ENCODE measurements at places on chromosomes 3 and 15.
A peak's percentile ranks its signal among the peaks of the same experiment; 100 is the strongest.

DNA sequence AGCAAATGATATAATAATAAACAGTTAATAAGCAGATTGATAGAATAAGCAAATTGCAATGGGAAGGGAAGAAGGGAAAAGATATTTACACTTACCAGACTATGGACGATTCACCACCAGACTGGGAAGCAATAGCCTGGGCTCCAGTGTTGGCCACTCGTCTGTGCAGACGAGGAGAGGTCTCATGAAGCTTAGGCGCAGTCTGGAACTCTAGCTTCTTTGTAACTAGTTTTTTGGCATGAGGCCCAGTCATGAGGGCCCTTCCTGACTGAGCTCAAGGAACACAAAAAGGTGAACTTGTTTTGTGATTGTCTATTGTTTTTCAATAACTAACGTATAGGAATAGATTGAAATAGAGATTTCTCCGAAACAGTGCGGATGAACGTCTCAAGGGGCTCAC lies 63.3 kb upstream of the GATM start:
- H3K36me3 ChIP-seq: no peaks in the 10 kb centered on the region
- no peak overlapping the region for H3K27ac ChIP-seq
- no peaks in the 10 kb centered on the region for H3K27me3 ChIP-seq

DNA sequence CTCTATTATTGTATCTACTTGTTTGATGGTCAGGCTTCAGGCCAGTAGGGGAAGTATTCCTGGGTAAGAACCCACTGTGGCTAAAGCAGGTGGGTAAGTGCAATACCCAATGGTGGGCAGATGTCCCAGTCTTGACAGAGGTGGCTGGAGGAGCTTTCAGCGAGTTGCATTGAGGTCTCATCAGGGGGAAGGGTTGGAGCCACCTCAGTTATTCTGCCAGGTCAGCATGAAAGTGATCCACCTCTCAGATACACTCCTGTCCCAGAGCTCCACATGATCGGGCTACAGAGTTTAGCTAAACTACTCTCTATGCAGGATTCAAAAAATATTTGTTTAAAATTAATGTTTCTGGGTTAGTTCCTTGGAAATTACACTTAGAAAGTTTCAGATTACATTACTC lies 95.8 kb upstream of the WNT7A start:
- no peaks in the 10 kb centered on the region for H3K27me3 ChIP-seq
- no peak overlapping the region for H3K4me3 ChIP-seq
- no peak overlapping the region for H3K27ac ChIP-seq
- H3K36me3 ChIP-seq: no peaks in the 10 kb centered on the region

DNA sequence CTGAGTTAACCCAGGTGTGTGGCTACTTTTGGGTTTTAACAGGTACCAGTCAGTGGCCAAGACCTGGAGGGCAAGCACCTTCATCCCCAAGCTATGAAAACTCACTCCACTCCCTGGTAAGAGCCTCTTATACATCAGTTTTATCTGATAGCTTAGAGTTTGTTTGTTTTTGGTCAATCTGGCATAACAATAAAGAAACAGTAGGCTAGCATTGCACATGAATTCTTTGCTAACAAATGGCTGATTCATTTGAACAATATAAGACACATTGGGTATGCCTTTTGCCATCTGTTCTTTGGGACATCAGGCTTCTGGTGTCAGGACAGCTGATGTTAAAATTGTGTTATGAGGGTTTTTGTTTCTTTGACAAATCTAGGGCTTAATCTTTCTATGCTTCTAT lies 125.0 kb upstream of the CGNL1 start:
- no peaks in the 10 kb centered on the region for H3K4me1 ChIP-seq
- peaks cover 19% of the 10 kb centered on the region for H3K36me3 ChIP-seq
- H3K27me3 ChIP-seq: no peaks in the 10 kb centered on the region
- H3K27ac ChIP-seq: no peak overlapping the region
- no peak for DNase-seq

DNA sequence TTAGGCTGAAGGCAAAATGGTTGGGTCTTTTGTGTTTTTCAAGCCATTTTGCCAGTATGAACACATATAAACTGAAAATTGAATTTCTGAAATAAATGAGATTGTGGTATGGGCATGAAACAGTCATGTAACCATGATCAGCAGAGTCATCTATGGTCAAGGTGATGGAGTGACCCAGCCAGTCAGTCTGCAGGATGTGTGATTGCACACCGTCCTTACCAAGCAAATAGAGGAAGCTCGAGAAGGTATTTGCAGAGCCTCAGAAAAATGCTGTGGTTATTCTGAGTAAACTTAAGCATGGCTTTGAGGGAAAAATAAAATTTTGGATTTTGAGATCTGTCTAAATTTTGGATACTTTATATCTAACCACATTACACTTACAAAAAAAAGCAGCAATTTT lies 95.9 kb upstream of the RNF7 start:
- no peaks in the 10 kb centered on the region for H3K36me3 ChIP-seq
- no peak for DNase-seq
- H3K27ac ChIP-seq: no peak overlapping the region
- H3K4me1 ChIP-seq: no peaks in the 10 kb centered on the region
- no peak overlapping the region for H3K4me3 ChIP-seq
- no peaks in the 10 kb centered on the region for H3K27me3 ChIP-seq

DNA sequence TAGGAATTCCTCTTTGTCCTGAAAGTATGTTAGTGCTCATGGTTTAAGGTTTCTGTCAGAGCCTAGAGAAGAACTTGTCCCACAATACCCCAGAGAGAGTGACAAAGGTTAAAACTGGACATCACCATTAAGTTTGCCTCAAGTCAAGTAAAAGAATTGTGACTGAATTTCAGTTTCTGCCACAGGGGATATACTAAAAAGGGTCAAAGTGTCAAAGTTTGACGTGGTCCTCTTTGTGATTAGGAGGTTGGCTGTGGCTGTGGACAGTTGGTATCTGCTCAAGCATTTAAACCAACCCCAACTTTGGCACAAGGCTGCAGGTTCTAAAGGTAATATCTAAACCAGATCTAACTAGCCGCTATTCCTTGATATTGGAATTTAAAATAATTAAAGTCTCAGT lies 26.1 kb downstream of the FMN1 start:
- H3K27ac ChIP-seq: no peak overlapping the region
- no peak overlapping the region for H3K4me3 ChIP-seq
- H3K27me3 ChIP-seq: no peaks in the 10 kb centered on the region
- DNase-seq: no peak
- H3K4me1 ChIP-seq: no peaks in the 10 kb centered on the region
- no peaks in the 10 kb centered on the region for H3K36me3 ChIP-seq

GRCh38 chr15:59313641-59314332 lies 58.9 kb downstream of the MYO1E start:
- no peaks in the 10 kb centered on the region for H3K36me3 ChIP-seq
- peak overlapping the region; percentile 14 for H3K27ac ChIP-seq
- H3K4me3 ChIP-seq: no peak overlapping the region
- H3K27me3 ChIP-seq: no peaks in the 10 kb centered on the region

DNA sequence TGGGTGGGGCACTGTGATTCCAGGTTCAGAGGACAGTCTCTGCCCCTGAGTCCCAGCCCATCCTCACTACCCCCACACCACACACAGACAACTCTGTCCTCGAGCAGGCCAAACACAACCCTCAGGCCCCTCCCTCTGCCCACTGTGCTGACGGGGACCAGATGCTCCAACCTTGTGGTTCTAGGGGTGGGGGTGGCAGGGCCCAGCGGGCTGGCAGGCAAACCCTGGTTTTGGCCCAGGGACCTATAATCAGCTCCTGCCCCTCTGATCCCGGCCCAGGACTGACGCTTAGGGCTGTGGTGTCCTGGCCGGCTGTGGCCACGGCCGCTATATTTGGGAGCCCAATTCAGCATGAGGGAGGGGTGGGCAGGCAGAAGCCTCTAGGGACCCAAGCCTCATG lies 5.0 kb upstream of the MYL3 start:
- no peak overlapping the region for H3K4me3 ChIP-seq
- peaks cover 6% of the 10 kb centered on the region for H3K4me1 ChIP-seq
- no peaks in the 10 kb centered on the region for H3K27me3 ChIP-seq
- no peaks in the 10 kb centered on the region for H3K36me3 ChIP-seq

GRCh38 chr15:101610611-101611000 lies 41.6 kb downstream of the TM2D3 start:
- H3K27me3 ChIP-seq: no peaks in the 10 kb centered on the region
- no peaks in the 10 kb centered on the region for H3K4me1 ChIP-seq
- no peak overlapping the region for H3K4me3 ChIP-seq

- H3K4me3 ChIP-seq: no peak overlapping the region
- H3K27ac ChIP-seq: no peak overlapping the region
- no peak for DNase-seq
- no peaks in the 10 kb centered on the region for H3K4me1 ChIP-seq
- no peaks in the 10 kb centered on the region for H3K27me3 ChIP-seq
These were observed 20.2 kb upstream of the SKIC8 start for GRCh38 chr15:78319588-78319987.

DNA sequence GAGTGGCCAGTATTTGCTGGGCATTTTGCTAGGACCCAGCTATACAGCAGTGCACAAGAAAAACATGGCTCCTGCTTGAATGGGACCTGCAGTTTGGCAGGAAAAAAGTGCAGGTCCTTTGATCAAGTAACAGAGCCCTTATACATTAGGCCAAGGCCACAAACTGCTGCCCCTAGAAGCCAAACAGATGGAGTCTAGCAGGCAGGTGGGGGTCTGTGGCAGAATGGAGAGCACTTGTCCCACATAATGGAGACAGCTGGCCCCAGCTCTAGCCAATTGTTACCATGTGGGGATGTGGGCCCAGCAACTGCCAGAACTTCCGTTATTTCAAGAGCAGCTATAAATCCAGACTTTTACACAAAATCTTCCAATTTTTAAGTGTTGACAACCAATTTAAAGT lies 79.3 kb downstream of the SHQ1 start:
- no peak overlapping the region for H3K4me3 ChIP-seq
- H3K27ac ChIP-seq: no peak overlapping the region
- no peaks in the 10 kb centered on the region for H3K36me3 ChIP-seq

GRCh38 chr15:62895139-62895866 lies 147.2 kb upstream of the TPM1 start:
- no peak overlapping the region for H3K4me3 ChIP-seq
- no peak overlapping the region for H3K27ac ChIP-seq
- H3K36me3 ChIP-seq: no peaks in the 10 kb centered on the region
- DNase-seq: no peak
- no peaks in the 10 kb centered on the region for H3K4me1 ChIP-seq
- peaks cover 3% of the 10 kb centered on the region for H3K27me3 ChIP-seq

DNA sequence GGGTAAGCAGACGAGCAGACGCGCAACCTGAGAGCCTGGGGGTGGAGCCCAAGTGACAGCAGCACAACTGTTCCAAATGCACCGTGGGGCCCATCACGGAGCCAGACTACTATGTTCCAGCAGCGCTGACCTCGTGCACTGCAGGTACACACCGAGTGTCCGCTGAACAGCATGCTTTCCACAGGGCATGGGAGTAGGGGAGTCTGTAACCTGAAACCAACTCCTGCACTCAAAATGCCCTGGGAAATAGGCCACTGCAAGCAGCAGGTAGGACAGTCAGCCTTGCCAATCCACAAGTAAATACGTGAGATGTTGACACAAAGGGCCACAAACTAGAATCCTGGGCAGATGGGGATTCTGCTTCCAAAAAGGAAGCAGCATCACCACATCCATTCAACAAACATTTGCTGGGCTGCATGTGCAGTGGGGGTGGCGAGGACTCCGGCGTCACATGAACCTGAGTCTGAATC lies 73.9 kb downstream of the TBC1D2B start:
- peaks cover 17% of the 10 kb centered on the region for H3K36me3 ChIP-seq
- no peak overlapping the region for H3K4me3 ChIP-seq
- H3K27ac ChIP-seq: no peak overlapping the region
- no peak for DNase-seq

Measured in B cell (primary cell).